ENCODE measurements at places on chromosomes 6 and 20.

DNA sequence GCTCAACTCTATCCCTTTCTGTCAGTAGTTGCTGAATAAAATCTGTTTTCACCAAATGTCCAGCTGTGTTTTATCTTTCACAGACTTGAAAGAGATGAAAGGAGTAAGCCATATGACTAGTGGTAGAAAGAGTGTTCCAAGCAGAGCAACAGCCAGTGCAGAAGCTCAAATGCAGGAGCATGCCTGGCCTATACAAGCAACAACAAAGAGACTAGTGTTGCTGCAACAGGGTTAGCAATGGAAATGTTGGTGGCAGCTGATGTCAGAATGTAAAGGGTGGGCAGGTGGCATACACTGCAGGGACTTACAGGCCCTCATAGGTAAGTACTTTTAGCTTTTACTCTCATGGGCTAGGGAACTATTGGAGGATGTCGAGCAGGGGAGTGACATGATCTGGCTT, 5.2 kb upstream of the HINT3 start:
- DNase-seq = no peak

DNA sequence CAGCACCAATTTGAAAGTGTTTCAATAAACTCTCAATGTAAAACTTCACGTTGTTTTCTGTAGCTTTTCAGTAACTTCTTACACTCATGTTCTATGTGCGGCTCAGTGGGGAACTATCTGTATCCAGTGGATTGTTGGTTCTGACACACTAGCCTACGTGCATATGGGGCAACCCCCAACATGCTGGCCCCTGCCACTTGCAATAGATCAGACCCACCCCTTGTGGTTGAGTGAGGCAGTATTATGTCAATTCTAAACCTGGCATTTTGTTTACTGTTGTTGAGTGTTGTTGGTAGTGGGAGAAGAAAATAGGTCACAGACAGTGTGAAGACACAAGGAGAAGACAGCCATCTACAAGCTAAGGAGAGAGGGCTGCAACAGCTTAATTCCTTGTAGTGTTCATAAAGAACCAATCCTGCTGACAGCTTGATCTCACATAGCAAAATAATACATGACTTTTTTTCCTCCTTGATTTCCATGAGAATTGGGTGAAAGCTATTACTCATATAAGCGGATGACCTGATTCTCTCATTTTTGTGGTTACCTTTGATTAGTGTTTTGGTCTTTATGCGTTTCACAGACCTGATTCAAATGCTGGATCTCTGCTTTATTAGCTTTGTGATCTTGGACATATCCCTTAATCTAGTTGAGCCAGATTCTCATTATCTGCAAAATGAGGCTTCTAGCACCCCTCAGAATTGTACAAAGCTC, 320.4 kb downstream of the LAMA2 start:
- DNase-seq = no peak

- DNase-seq = no peak
Observed at GRCh38 chr6:42275376-42276033, 57.8 kb upstream of the MRPS10 start.

GRCh38 chr6:48835421-48835958, 627.6 kb downstream of the MMUT start:
- no peak for DNase-seq

DNA sequence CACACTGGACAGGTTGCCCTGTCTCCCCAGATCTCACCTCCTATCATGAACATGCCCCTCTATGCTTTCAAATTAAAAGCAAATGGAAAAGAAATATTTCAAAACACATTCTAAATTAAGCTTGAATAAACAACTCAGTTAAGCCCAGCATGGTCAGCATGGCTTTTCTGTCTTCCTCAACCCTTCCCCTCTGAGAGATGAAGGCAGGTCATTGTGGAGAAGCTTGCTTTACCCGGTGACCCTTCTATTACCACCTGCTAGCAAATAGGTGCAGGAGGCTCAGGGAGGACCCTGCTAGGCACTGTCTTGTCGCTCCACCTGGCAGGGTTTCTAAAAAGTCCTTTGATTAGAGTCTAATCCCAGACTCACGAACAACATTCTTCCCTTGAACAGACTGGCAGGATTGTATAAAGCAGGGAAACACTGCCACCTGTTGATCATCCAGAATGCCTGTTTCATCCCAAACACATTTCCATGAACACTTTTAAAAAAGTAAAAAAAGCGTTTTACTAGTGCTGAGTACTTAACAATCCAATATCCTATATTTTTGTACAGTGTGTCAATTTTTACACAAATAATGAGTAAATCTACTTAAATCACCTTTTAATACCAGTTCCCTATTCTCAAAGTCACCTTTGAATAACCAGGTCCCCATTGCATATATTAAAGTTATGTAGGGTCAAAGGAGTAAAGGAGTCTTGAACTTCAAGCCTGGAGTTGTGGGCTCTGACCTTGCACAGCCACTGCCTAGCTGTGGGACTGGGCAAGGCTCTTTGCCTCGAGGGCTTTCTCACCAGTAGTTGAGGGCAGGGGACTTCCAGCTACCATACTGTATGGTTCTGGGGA, 75.5 kb downstream of the GPR6 start:
- DNase-seq = no peak

DNA sequence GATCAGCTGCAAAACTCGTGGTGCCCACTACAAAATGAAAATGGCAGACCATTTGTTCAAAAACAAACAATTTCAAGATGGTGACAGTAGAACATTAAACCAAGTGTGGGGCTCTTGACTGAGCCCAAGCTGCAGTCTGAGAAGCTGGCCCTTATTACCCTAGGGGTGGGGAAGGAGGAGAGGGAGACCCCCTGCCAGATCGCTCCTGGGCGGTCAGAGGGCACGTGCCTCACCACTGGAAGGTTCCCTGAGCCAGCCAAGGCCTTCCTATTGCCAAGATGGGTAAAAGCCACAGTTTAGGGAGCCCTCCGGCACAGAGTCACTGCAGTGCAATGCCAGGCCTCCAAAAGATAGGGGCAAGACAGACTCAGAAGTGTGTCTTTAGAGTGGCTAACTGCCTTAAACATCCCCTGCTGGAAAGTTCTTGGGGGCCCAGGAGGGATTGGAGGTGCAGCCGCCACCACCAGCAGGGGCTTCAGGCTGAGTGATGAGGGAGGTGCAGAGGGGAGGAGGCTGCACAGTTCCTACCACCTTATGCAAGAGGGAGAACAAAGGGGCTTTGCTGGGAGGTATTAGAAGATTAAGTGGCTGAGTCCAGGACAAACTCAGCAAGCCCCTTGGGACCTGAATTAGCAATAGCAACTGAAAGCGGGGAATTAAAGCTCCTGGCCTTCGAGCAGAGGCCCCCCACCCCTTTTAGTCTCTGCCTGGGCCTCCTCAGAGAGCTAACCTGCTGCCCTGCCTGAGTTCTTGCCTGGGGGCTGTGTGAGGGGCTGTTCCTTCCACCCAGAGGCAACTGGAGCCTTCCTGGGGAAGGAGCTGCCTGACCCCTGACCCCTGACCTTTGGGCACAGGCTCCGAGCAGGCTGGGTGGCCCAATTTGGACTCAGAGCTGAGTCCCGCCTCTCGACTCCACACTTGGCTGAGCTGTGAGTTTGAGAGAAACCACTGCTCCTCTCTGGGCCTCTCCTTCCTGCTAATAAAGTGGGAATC, 88.4 kb downstream of the VEGFA start:
- no peak for DNase-seq

- no peak for DNase-seq
Observed at GRCh38 chr6:148709577-148709976, 37.3 kb upstream of the UST start.

DNA sequence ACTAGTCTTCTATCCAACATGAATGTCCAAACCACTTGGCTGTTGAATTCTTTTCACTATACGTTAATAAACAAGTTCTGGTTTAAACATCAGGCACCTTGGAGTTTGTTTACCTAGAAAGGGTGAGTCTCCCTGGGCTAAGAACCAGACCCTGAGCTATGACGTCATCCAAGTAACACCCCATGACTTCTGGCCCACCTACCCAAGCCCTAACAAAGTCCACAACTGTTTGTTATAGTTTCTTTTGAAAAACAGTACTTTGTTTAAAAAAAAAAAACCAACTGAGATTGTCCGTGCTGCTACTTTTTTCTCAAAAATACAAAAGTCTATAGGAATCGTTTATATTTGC, 146.9 kb upstream of the BEND6 start:
- no peak for DNase-seq

- no peak for DNase-seq
Observed at GRCh38 chr20:41133709-41134361, 3.5 kb upstream of the PLCG1 start.

- no peak for DNase-seq
Observed at GRCh38 chr6:133254552-133255228, 13.5 kb downstream of the EYA4 start.

DNA sequence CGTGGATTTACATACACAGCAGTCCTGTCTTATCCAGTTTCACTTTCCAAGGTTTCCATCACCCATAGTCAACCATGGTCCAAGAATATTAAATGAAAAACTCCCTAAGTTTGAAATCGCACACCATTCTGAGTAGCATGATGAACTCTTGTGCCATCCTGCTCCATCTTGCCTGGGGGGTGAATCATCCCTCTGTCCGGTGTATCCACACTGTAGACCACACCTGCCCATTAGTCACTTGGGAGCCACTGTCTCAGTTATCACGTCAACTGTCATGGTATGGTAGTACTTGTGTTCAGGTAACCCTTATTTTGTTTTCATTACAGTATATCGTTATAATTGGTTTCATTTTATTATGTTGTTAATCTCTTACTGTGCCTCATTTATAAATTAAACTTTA, 38.5 kb downstream of the PTGIS start:
- DNase-seq = no peak

GRCh38 chr6:30311101-30311500, 15.6 kb upstream of the TRIM39 start:
- no peak for DNase-seq

DNA sequence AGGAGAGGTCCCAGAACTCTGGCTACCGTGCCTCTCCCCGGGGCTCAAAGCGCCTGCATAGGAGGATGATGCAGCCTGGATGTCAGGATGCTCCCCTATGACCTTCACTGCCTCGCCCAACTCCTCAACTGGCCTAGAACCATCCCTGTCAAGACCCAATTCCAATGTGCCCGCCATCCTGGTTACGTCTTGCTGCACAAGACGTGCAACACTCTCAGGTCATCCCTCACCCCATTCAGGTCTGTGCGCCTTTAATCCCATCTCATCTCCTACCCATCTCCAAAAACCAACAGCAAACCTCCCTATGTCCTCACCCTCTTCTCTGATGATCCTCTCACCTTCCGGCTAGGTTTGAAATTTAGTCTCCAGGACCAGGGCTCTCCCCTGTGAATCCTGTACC, 3.5 kb downstream of the SFT2D1 start:
- no peak for DNase-seq

- no peak for DNase-seq
Observed at GRCh38 chr6:24891004-24891403, 44.8 kb downstream of the RIPOR2 start.

DNA sequence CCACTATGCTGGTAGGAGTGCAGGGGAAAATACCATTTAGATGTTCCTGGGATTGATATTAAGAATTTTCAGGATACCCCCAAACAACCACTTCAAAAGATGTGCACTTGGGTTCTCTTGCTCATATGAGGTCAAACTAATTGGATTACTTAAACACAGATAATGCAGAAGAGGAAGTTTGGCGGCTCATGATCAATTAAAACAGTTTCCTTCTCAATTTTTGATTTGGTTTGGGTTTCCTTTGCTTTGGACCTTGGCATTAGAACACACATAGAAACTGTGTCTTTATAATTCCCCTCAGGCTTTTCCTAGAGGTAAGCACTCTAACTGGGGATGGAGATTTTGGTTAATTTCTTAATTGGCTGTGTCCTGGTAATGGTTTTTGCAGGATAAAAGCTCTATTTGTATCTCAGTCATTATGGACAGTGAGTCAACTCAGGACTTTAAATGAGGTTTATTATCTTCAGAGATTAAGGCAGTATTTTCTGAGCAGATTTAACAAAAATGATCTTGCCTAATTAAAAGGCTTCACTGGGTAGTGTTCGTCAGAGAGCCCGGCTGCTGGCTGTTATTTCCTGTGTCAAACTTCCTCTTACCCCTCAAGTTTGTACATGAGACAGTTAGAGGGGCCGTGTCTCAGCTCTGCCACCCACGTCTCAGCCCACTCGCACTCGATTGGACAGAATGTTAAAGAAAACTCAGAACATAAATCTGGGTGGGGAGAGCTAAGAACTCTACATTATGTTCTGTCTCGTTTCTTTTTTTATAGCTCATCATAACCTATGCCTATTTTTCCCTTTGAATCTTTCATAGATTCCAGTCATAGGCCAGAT, 50.3 kb upstream of the PREP start:
- peak; percentile 64 for DNase-seq

GRCh38 chr6:170024940-170025339, 265.9 kb downstream of the DLL1 start:
- DNase-seq = no peak

DNA sequence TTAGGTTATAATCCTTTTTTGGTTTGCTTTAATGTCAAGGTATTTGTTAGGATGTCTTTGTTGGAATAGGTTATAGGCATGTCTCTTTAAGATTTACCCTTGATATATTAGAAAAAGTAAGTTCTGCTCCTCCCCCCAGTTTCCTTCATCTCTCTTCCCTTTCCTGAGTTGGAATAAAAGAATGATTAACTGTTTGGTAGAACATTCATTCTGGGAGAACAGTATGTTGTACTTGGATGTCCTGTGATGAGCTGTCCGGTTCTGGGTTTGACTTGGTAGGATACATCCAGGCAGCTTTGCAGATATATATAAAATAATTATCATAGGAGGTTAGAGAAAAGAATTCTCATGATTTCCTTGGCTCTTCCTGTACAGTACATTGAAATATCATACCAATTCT, 199.6 kb upstream of the RREB1 start:
- no peak for DNase-seq

DNA sequence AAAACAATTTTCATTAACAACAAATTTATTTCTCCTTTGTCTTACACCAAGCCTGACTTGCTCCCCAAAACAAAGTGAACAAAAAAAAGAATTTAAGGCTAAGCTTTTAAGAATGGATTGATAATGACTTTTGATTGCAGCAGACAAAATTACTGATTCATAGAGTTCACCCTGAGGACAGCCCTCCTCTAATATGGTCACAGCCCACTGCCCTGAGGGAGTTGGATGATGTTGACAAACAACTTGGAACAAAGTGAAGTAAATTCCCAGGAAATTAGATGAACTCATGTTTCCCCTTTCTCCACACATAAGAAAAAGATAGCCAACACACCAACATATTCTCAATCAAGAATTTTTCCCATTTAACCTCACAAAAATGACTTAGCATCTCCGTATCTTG, 7.7 kb upstream of the ISM1 start:
- DNase-seq = no peak

DNA sequence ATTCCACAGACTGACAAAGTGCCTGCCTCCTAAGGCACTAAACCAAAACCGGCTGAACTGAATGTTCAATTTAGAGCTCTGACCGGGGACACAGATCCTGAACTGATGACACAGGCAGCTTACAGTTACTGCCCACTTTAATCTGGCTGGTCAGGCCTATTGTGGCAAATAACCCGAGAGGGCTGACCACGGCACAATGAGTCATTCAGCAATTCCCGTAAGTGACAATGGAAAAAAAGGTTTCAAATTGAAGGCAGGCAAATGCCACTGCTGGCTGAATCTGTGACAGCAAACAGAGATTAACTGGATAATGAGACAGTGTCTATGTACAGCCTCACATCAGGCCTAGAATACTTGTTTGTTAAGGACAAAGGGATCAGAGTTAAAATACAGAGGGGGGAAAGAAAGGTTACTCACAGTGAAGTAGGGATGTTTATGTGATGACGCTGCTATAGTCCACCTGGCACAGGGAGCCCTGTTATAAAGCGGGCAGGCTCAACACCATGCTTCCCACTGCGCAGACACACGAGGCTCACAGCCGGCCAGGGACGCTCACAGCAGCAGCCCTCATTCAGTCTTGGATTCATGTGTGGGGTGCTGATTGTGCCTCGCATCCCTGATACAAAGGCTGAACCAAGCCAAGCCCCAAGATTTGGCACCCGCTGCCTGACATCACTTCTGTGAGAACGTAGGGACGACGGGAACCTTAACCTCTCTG, 54.4 kb downstream of the RTN4IP1 start:
- DNase-seq = no peak
